GM13976 (cell line): ENCODE measurements at places on chromosomes 12 and 14.
A peak's percentile ranks its signal among the peaks of the same experiment; 100 is the strongest.

- DNase-seq = no peak
Measured at GRCh38 chr12:28088566-28089272, 101.5 kb upstream of the CCDC91 start.

- DNase-seq = peak; percentile 56
Measured at GRCh38 chr12:12645485-12645884, 33.8 kb downstream of the CREBL2 start.

GRCh38 chr12:3073438-3074250 is 3.5 kb upstream of the TSPAN9 start:
- DNase-seq = peak; percentile 91

GRCh38 chr12:59023861-59024424 is 103.6 kb upstream of the LRIG3 start:
- no peak for DNase-seq

DNA sequence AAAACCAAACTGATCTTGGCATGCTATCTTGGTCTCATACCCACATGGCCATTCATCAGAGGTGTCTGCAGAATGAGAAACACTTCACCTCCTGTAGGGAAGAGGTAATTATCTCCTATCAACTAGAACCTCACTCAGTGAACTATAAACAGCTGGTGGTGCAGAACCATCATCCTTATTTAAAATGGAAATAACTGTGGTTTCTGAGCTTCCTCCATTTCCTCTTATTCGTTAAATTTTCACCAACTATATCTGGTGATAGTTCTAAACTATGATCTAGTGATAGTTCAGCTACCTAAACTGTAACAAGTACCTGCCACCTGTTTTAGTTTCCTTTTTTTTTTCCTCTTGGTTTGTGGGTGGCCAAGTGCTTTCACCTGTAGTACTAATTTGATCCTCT is 218.5 kb downstream of the FUT8 start:
- no peak for DNase-seq

- DNase-seq = no peak
Measured at GRCh38 chr12:31832740-31833729, 104.2 kb upstream of the AMN1 start.

GRCh38 chr12:77940567-77940966 is 109.9 kb downstream of the NAV3 start:
- no peak for DNase-seq

GRCh38 chr12:47744005-47744651 is 14.6 kb downstream of the RAPGEF3 start:
- DNase-seq = peak; percentile 66

DNA sequence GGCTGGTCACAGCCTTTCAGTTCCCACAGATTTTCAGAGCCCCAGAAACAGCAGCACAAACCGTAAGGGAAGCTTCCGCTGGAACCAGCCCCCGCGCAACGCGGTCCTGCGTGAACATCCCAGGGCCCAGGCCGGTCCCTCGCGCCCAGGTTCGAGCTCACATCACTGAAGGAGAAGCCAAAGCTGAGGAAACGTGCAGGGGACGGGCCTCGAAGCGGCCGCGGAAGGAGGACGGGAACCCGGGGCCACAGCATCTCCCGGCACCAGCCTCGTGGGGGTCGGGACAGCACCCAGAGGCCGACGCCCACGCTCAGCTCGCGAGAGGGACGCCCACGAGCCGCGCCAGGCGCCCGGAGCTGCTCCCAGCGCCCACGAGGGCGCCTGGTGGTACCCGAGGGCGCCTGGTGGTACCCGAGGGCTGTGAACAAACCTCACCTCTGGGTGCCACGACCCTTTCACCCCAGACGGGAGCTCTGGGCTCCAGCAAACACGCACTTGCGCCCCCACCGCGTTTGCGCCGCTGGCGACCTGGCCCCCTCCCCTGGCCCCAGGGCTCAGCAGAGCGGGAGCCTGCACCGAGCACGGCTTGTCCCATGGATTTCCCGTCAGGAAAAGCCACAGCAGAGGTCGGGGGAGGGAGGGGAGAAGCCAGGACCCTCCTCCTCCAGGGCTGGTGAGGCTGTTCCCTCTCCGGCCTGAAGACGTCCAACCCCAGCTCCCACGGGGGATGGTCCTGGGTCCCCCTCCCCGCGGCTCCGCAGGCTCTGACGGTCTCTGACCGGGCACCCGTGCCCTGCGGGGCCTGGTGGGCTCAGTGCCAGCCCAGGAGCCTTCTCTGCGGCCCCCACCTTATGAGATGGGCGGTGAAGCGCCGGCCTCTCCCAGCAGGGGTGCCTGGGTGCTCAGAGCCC is 6.9 kb downstream of the LRCOL1 start:
- no peak for DNase-seq

- no peak for DNase-seq
Measured at GRCh38 chr14:105497671-105498429, 6.8 kb downstream of the TEDC1 start.

- DNase-seq = no peak
Measured at GRCh38 chr12:75564398-75564797, 53.0 kb upstream of the KRR1 start.

DNA sequence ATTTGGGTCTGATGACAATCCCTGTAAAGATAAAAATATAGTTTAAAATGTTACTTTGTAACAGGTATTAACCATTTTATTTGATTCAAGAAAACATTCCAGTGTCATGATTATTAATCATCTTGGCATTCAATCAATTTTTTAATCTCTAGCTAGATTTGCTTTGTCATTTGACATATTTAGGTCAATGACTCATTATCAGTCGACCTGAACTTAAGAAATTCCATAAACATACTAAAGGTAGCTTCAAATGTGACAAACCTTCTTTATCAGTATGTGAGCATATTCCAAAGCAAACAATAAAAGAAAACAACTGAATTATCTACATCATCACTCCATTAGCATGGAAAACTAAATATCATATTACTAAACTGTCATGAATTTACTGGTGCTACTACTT is 50.8 kb upstream of the CDKL1 start:
- no peak for DNase-seq

- DNase-seq = no peak
Measured at GRCh38 chr12:2483713-2484112, 311.1 kb upstream of the FKBP4 start.

- DNase-seq = no peak
Measured at GRCh38 chr14:103686831-103687485, 28.3 kb downstream of the XRCC3 start.

DNA sequence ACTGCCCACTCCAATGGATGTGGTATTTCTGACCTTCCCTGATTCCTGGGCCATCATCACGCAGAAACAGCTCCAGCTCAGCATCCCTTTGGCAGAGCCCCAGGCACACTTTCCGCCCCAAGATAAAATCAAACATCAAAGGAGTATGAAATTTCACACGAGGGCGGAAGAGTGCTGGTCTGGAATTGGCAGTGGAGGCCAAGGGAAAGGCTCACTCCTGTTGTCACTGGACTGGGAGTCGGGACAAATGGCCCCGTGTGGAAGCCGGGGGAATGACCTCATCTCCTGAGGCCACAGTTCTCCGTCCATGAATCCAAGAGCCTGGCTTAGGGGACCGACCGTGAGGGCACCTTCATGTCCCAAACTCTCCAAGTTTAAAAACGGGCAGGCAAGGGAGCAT is 40.9 kb downstream of the FZD10 start:
- no peak for DNase-seq

- DNase-seq = no peak
Measured at GRCh38 chr12:6810758-6811157, 10.9 kb upstream of the GPR162 start.

- DNase-seq = no peak
Measured at GRCh38 chr12:64903479-64904152, 79.2 kb downstream of the TBC1D30 start.

- DNase-seq = no peak
Measured at GRCh38 chr14:63899953-63900352, 47.1 kb downstream of the SYNE2 start.
